ENCODE measurements at places on chromosomes 5 and 9. TPM values are rescaled to one million over a fixed set of nuclear protein-coding genes. Genes with fewer than 3 reads are reported as not detected.

The TMOD1 gene
- not detected for total RNA-seq

The PDE6A gene
- total RNA-seq, result not detected

The SDHA gene
- total RNA-seq, result 167 TPM

The TSSK1B gene
- total RNA-seq, result not detected

The PCDH12 gene
- not detected for total RNA-seq

GRCh38 chr9:79692857-79693571 is 121.2 kb downstream of the TLE4 start:
- DNase-seq, result no peak

DNA sequence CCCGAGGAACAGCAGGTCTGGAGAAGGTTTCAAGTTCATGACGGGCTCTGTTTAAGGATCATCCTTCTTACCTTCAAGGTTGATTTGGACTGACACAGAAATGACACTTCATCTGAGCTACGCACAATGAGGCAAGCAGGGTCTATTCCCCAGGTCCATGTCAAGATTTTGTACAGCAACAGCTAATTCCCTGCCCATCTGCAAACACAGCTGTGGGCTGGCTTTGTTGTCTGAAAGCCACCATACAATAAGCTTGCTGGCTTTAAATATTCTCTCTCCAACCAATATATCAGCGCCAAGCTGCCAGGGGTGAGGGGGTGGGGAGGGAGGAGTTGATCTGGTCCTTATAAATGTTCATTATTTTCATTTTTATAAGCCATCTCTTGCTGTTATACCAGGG is 92.0 kb downstream of the OTULIN start:
- DNase-seq, result no peak

- no peak for DNase-seq
Observed at GRCh38 chr9:18343784-18344183, 130.2 kb upstream of the ADAMTSL1 start.

GRCh38 chr9:99720455-99721050 is 101.1 kb upstream of the NR4A3 start:
- DNase-seq, result no peak

DNA sequence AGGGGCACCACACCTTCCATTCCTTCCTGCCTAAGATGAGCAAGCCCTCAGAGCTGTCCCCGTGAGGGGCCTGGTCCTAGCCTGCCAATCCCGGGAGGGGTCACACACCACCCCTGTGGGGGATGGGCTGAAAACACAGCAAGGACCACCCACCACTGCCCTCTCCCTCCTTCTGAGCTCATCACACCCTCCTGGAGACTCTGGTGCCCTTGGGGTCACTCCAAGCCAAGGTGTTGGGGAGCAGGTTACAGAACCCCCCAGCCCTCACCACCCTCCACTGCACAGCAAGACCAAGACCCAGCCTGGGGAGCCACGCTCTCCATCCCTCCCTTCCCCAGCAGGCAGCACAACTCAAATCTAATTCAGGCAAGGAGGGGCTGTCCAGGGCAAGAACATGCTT is 60.5 kb upstream of the PPP1R26 start:
- DNase-seq, result no peak

GRCh38 chr9:136599811-136600660 is 54.2 kb upstream of the NOTCH1 start:
- DNase-seq, result no peak

DNA sequence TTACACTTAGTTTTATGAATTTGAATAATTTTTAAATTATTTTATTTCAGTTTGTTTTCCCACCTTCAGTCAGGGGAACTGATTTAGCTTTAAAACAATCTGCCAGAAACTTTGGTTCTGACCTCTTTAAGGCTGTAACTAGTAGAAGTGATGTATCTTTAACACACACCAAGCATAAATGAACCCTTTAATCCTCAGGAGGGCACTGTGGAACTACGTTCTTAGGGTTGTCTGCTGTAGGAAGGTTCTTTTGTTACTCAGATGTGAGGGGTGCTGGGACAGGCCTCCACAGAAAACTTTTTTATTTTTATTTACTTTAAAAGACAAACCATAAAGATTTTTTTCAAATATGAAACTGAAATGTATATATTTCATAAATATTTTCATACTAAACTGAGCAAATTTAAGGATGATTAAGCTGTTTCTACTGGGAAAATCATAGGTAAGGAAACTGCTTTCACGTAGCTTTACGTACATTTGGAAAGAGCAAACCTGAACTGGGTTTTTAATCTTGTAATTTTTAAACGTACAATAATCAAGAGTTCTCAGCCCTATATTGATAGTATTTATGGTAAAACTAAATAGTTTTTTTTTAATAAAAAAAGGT is 5.3 kb downstream of the KLF4 start:
- DNase-seq, result peak; percentile 21

DNA sequence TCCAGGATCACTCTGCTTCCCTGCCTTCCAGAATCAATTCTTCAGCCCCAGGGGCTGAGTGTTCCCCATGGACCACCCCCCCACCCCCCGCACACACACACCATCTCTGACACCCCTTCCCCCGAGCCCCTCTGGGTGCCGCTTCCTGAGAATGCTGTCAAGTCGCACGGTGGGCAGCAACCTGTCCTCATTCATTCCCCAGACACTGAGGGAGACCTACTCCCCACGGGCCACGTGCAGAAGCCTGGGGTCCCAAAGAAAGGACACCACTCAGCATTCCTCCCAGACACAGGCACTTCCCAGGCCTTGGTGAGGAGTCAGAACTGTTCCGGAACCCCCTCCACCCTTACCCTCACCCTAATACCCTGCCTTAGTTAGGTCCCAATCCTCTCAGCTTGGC is 12.8 kb downstream of the CPLX2 start:
- DNase-seq, result no peak

GRCh38 chr5:56607551-56607950 is 207.8 kb upstream of the MAP3K1 start:
- no peak for DNase-seq

DNA sequence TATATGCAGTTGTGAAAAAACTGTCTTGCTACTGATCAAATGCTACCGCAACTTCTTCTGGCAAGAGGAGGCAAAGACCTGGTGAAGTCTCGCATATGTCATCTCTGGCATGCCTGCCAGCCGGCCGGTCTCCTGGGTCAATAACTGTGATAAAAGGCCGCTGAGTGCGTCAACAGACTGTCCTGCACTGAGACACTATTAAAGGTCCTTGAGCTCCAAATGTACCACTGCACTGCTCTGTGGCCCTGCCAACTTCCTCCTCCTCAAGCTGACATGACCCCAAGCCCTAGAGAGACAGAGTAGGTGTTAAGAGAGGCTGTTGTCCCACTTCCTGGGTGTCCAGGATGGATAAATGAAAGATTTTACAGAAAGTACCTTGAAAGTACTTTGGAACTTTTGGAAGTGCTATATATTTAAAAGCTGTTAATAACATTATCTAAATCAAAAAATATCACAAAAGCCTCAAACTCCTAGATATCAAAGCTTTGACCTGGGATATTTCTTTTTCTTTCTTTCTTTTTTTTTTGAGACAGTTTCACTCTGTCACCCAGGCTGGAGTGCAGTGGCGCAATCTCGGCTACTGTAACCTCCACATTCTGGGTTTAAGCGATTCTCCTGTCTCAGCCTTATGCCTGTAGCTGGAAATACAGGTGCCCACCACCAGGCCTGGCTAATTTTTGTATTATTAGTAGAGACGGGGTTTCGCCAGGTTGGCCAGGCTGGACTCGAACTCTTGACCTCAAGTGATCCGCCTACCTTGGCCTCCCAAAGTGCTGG is 31.5 kb downstream of the RAPGEF1 start:
- DNase-seq, result peak; percentile 40
